ENCODE measurements at places on chromosomes 7 and 10.

GRCh38 chr7:2941216-2941859, 97.2 kb upstream of the GNA12 start:
- DNase-seq, result no peak

- no peak for DNase-seq
These were observed 103.4 kb upstream of the DLX6 start for GRCh38 chr7:96901822-96902445.

DNA sequence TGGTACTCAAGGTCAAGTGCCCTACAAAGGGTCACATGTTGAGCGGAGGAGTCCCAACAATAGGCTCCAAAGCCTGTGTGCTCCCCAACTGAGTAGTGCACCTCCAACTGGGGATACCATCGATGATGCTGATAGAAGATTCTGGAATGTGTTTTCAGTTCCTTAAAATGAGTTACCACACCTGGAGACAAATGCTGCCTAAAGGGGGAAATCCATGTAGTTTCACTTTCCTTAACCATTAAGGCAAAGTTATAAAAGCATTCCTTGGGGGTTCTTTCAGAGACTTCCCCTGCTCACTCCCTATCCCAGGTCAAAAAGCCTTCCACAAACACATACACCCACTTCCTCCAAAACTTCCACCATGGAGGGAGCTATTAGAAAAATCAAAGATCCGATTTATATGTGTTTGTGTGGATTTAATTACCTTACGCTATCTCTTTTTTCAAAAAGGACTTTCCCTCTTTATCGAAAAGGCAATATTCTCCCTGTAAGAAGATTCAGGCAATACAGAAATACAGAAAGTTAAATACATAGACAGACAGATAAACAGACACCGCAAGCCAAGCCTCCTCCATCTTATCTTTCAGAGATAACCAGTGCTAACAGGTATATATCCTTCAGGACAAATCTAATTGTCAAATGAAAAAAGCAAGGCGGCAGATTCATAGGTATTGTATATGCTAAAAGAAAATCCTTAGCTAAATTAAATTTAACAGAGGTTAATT, 135.9 kb upstream of the ASAH2 start:
- DNase-seq, result no peak

- DNase-seq, result no peak
These were observed 10.2 kb downstream of the TNRC18 start for GRCh38 chr7:5413449-5413786.

- no peak for DNase-seq
These were observed 398.1 kb downstream of the CDC14C start for GRCh38 chr7:49322476-49322875.

DNA sequence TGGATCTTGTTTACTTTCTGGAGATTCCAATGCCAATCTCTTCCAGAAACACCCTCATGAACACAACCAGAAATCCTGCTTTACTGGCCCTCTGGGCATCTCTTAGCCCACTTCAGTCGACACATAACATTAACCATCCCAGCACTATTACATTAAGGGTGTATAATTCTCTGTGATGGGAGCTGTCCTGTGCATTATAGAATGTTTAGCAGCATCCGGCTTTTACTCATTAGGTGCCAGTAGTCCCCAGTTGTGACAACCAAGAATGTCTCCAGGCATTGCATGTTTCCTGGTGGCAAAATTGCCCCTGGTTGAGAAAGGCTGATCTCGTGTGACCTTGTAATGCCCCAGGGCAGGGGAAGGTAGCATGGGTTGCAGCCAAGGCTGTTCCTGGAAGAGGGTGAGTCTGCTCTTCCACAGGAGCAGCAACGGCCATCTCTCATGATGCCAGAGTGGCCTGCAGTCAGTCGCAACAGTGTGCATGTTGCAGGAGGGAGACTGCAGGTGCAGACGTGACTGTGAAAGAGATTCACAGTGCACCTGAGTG, 2.6 kb upstream of the DDC start:
- DNase-seq, result no peak

- DNase-seq, result no peak
These were observed 118.7 kb upstream of the SEC61G start for GRCh38 chr7:54877683-54878082.

Data from CD4-positive, alpha-beta T cell treated with Interleukin-4 for 4 hours (primary cell).